RWPE2 (cell line): ENCODE measurements at places on chromosomes 11 and 22.

DNA sequence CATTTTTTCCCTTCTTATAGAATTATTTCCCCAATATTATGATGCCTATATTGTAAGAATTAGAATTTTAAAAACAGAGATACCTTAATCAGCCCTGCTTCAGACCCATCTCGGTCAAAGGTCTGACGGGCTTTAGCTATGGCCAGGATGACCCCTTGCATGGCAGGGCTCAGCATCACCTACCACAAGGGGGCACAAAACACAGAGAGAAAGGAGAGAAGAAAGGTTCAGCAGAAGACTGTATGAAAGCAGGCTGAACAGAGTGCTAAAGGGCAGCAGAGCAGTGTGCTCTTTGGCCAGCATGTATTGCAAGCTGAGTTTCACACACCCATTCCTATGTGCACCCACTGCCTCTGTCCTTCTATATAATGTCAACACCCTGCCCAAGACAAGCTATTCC, 26.8 kb downstream of the CLDN25 start:
- DNase-seq = no peak

GRCh38 chr11:26753723-26754504, 32.1 kb upstream of the SLC5A12 start:
- no peak for DNase-seq

GRCh38 chr11:122367809-122368231, 251.8 kb upstream of the BLID start:
- peak; percentile 59 for DNase-seq

DNA sequence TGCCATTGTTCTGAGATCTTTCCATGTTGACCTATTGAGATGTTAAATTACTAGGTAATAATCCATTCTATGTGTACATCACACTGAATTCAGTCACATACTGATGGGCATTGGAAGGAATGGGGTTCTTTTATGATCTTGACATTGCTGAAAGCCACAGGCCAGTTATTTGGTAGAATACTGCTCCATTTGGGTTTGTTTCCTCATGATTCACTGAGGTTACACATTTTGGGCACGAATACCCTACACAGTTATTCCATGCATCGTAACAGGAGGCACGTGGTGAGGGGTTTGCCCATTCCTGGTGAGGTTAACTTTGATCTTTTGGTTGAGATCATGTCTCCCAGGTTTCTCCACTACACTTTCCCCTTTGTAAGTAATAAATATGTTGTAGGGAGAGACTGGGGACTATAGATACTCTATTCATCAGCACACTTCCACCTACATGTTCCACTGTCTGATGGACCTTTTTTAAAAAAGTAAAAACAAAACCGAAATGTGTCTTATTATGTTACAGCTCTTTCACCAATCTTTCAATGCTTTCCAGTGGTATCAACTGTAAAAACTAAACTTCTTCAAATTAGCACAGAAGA, 12.0 kb upstream of the FOLR1 start:
- no peak for DNase-seq

GRCh38 chr11:14499178-14499559, 442 bp downstream of the COPB1 start:
- no peak for DNase-seq

GRCh38 chr22:17096071-17096470, 11.3 kb downstream of the IL17RA start:
- no peak for DNase-seq
